CMK (cell line): ENCODE measurements at places on chromosomes 5 and 9.

DNA sequence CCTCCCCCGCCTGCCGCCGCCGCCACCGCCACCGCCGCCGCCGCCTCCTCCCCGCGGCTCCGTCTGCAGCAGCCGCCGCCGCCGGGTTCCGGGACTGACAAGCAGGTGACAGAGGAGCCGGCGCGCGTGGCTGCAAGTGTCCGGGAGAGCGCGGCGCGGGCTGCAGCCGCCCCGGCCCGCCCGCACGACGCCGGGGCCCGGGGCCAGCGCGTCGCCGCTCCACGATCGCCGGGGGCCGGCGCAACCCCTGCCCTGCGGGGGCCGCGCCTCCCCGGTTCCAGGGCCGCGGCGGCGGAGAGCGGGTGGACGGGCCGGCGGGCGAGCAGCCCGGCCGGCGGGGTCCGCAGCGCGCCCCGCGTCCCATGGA is 343 bp downstream of the LMX1B start:
- DNase-seq: no peak

DNA sequence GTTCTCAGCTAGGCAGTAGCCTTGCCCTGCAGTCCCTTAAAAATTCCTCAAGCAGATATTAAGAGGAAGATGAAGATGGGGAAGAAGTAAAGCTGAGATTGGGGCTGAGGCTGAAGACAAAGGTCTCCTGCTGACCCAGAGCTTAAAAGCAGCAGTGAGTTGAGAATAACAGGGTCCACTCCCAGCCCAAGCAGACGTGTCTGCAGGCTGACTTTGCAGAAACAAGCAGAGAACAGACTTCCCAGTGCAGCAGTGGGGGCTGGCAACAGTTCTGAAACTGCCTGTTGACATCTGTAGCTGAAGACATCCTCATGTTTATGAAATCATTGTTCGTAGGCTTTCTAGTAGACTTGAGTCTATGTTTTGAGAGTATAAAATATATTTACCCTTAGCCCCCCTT is 1.1 kb downstream of the CTXN3 start:
- no peak for DNase-seq

- no peak for DNase-seq
These were observed 351.9 kb downstream of the NFIB start for GRCh38 chr9:13962006-13962405.

DNA sequence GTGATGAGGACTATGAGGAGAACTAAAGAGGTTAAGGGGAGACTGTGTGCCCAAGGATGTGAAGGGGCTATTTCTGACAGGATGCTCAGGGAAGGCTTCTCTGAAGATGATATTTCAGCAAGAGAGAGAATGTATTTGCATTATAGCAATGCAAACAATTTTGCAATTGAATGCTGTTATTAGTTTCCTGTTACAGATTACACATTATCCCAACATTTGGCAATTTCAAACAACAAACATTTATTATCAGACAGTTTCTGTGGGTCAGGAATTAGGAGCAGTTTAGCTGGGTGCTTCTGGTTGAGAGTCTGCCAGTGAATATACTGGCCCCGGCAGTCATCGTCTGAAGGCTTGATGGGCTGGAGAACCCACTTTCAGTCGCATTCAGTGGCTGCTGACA is 228.0 kb downstream of the MARCHF11 start:
- DNase-seq: no peak

- no peak for DNase-seq
These were observed 506.9 kb downstream of the LRRC70 start for GRCh38 chr5:63085561-63085960.
